T-cell (primary cell): ENCODE measurements at places on chromosomes 7 and 10.

- no peak for DNase-seq
Observed at GRCh38 chr10:27035163-27035562, 65.1 kb downstream of the ANKRD26 start.

GRCh38 chr10:60237977-60238758, 151.5 kb downstream of the ANK3 start:
- DNase-seq = peak; percentile 16

GRCh38 chr10:103155471-103156085, 37.5 kb downstream of the NT5C2 start:
- no peak for DNase-seq

GRCh38 chr7:139566075-139566474, 42.6 kb downstream of the CLEC2L start:
- no peak for DNase-seq

DNA sequence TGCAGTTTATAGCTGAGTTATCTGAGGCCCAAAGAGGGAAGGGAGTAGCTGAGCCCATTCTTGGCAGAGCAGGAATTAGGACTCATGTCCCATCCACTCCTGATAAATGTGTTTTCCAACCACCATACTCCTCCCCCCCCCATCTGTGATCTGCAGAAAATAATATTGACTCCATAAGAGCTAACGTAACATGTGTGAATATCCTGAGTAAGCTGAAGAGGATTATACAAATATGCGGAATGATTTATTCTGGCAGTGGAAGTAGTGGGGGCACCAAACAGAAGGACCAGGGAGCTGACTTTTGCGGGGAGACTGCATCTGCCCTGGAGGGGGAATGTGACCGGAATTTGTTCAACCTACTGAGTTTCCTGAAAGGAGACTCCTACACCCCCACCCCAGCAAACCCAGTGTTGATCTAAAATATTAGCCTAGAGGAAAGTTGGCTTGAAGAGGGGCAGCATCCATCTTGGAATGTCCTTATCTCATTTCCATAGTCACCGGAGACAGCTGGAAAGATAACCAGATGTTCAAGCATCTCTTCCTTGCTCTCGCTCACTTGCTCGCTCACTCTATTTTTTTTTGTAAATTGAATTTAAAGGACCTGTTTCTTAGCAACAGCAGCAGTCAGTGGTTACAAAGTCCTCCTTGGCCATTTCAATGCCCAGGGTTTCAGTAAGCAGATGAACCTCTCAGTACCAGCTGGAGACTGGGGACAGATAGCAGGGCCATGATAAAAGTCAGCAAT, 114.7 kb downstream of the RPS24 start:
- no peak for DNase-seq

- no peak for DNase-seq
Observed at GRCh38 chr10:80497187-80498077, 40.3 kb upstream of the SH2D4B start.

- no peak for DNase-seq
Observed at GRCh38 chr10:7412928-7413282, 2.1 kb upstream of the SFMBT2 start.

- peak; percentile 3 for DNase-seq
Observed at GRCh38 chr10:12041766-12042408, 722 bp downstream of the UPF2 start.

DNA sequence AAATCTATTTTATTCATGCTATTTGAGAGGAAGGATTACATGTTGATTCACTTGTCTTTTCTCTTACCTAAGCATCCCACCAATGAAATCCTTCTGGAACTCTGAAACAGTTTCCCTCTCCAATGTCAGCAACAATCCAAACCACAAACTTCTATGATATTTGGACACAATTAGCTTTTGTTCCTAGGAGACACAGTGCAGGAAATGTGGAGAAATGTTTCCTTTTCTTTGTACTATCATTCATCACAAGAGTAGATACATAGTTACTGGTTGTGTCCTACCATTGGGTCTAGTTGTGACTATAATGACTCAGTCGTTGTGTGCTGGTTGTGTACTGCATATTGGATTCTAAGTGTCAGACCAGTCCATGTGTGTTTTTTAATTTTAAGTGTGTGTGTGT, 156.8 kb upstream of the MAGI2 start:
- DNase-seq = no peak

DNA sequence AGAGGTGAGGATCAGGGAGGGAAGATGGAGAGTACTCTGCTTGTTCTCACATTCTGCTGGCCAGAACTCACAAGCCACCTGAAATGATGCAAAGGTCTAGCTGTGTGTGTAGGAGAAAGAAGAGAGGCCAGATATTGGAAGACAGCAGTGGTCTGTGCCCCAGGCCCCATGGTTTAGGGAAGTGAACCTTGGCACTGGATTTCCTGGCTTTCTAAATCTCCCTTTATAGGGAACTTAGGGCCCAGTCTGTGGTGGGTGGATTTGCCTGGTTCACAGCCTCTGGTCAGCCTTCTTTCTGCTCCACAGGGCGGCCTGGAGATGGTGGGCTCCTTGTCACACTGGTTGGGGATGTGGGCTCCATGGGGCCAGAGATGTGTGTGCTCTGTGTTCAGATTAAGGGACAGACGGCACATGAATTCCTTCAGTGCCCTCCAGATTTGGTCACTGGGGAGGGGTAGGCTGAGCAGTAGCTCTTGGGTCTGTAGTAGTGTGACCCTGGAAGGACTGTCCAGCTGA, 9.5 kb upstream of the SH2D4B start:
- DNase-seq = no peak

- no peak for DNase-seq
Observed at GRCh38 chr7:93894966-93895640, 4.5 kb upstream of the TFPI2 start.

GRCh38 chr10:75023074-75023473, 88.4 kb upstream of the SAMD8 start:
- DNase-seq = no peak

- no peak for DNase-seq
Observed at GRCh38 chr7:117385363-117386109, 41.8 kb downstream of the ASZ1 start.

DNA sequence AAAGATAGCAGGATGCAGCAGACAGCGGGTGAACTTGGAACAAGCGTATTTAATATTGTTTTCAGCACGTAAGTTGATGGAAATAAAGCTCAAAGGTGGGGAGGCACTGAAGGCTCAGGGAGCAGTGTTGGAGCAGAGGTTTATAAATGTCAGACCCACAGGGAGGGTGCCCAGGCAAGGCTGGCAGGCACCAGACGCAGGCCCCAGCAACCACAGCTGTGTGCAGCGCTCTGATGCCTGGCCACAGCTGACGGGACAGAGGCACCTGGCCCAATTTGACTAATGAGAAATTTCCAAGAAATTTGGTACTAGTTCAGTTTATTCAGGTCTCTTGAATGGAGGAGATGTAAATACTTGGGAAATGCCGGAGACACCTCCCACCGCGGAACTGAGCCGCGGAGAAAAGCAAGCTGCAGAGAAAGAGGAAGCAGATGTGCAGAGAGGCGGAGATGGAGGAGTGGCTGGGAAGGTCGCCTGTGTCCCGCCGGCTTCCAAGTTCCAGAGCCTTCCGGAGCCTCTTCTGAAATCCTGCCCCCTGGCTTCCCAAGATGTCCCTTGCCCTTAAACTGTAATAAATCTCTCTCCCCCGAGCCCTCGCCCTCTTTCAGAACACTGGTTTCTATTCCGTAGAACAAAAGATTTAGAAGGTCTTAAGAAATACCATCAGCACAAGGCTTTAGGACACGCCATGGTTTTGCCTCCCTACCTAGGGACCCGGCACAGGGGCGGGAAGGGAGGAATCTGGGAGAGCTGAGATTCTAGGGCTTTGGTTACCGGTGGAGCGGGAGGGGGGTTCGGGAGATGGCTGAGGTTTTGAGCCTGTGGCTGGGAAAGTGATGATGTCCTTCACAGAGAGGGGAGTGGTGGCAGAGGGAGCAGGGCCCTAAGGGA, 38.4 kb upstream of the PLXNA4 start:
- no peak for DNase-seq

DNA sequence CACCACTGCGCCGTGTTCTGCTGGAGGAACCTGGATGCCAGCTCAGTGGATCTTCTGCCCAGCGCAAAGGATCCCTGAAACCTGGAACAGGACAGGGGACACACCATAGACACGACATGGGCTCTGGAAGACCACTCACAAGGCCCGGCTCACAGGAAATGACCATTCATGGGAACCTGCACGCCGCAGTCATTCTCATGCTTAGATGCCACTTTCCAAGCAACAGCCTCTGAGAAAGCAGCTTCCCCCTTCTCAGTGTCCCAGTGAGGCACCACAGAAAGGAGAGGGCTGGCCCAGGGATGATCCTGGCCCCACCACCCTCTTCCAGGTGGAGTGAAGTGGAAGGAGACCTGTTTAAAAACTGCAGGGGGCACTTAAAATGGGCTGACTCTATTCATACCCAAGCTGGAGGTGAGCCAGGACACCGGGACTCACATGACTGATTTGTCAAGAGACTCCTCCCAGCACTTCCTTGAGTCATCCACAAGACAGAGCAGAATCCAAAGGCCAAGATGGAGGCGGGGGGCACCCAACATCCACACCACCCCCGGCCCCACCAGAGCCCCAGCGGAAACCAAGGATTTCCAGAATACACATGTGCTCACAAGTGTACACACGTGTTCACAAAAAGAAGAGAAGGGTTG, 11.2 kb downstream of the CTBP2 start:
- DNase-seq = no peak

DNA sequence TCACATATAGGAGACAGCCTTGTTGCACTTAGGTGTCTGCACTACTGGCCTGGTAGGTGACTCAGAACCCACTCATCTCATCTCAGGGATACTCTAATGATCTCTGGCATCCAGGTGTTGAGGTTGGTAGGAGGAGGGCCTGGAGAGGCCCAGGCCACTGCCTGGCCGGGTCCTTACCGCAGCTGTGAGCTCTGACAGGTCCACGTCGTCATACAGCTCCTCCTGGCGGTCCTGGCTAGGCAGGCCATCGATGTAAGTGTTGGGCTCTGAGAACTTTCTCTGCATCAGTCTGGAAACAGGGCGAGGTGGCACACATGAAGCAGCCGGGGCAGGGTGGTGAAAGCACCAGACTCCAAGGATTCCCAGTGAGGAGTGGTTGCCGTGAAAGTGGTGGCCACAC, 62.1 kb downstream of the VWA2 start:
- no peak for DNase-seq

DNA sequence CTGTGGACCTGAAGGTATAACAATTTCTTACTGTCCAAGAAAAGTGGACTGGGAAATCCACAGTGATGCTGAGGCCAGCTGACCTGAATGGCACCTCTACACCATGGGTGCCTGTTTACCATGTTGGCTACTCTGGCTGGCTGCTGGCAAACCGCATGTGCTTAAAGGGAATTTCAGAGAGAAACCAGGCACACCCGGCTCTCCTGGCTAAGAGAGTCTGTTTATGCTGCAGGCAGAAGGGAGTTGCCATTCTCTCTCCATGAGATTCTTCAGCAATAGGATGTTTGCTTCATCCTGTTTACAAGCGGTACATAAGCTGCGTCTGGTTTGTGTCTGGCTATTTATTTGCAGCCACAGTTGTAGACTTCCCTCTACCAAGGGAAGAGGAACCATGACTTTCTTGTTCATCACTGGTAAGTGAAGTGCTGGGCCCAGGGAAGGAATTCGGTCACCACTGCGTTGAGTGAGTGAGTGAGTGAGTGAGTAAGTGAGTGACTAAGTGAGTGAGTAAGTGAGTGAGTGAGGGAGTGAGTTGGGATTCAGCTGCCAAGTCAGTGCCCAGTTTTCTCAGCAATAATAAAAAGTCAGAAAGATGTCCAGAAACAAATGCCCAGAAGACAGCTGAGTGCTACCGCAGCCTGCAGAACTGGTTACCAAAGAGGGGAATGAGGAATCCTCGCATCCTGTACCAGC, 90.4 kb downstream of the COBL start:
- DNase-seq = no peak

- DNase-seq = no peak
Observed at GRCh38 chr7:42071372-42072261, 165.4 kb downstream of the GLI3 start.

- no peak for DNase-seq
Observed at GRCh38 chr10:68158031-68158430, 48.7 kb downstream of the MYPN start.

- no peak for DNase-seq
Observed at GRCh38 chr7:102191556-102192379, 94.9 kb upstream of the SH2B2 start.

GRCh38 chr10:63265222-63265617, 132.1 kb downstream of the NRBF2 start:
- peak; percentile 20 for DNase-seq

DNA sequence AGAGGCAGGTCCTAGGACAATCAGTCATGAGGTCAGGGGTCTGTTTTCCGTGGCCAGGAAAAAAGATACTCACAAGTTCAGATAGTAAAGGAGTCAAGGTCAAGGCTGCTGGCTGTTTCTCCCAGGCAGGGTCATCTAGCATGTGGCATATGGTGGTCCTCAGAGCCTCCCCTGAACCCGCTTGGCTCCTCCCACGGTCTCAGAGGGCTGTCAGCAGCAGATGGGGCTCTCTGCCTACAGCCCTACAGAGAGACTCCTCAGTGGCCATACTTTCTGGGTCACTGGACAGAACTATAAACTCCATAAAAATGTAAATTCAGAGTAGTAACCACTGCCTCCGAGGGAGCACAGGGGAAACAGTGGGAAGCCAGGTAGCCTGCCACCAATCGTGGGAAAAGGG, 11.3 kb upstream of the DRGX start:
- no peak for DNase-seq

GRCh38 chr10:239109-239508, 103.9 kb downstream of the ZMYND11 start:
- DNase-seq = no peak

DNA sequence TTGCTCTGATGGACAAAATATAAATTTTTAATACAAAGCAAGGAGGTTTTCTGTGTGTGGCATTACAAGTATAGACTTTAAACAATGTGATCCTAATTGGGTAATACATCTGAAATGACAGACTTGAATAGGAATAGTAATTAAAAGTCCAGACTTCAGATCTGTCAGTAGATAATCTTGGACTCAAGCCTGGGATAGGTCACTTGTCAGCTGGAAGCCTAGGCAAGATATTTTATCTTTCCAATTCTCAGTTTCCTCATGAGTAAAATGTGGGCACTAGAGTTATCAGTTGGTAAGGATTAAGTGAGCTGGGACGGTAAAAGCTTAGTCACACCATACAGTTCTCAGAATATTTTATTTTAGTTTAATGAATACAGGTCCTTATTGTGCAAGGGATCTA, 10.4 kb upstream of the ZMYND11 start:
- no peak for DNase-seq

GRCh38 chr10:67575532-67575931, 120.5 kb downstream of the CTNNA3 start:
- DNase-seq = no peak

- DNase-seq = no peak
Observed at GRCh38 chr7:138943061-138943460, 38.1 kb downstream of the KIAA1549 start.

- no peak for DNase-seq
Observed at GRCh38 chr7:21251151-21251800, 176.6 kb upstream of the SP4 start.
